ENCODE measurements at places on chromosomes 13 and 19. TPM values are rescaled to one million over a fixed set of nuclear protein-coding genes. Genes with fewer than 3 reads are reported as not detected.

Gene KISS1R
- not detected for total RNA-seq

Gene NALCN
- total RNA-seq, result 1.8 TPM

Gene KANK3
- 0.15 TPM for total RNA-seq

Gene SKA3
- total RNA-seq, result 8.1 TPM

Gene SERP2
- total RNA-seq, result 8.3 TPM

Gene ZNF274
- 32.1 TPM for total RNA-seq

Gene ACP5
- 0.66 TPM for total RNA-seq

Gene C13orf42
- total RNA-seq, result not detected

Gene C1QTNF9
- not detected for total RNA-seq

Gene TSKS
- total RNA-seq, result 0.44 TPM

Gene RFX2
- 12.1 TPM for total RNA-seq
